ENCODE measurements at places on chromosomes 1 and 21.

- no peak for DNase-seq
Observed at GRCh38 chr1:24343412-24344089, 24.4 kb downstream of the GRHL3 start.

GRCh38 chr1:204261746-204262505 lies 48.1 kb upstream of the GOLT1A start:
- DNase-seq: no peak

DNA sequence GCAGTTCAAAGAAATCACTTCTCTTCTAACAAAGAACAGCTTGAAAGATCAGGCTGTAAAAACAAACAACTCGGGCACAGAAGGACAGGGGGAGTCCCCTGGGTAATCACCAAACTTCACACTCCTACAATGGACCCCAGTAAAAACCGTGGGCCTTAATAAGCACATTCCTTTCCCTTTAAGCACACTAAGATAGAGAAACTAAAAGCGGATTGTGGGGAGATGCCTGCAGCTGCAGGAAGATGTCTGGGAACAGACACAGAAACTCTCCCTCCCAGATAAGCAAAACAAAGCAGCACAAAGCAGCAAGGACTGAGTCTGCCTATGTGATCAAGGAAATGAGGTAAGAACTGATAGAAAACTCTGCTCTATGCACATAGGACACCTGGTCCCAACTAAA lies 37.6 kb upstream of the CTBS start:
- no peak for DNase-seq

DNA sequence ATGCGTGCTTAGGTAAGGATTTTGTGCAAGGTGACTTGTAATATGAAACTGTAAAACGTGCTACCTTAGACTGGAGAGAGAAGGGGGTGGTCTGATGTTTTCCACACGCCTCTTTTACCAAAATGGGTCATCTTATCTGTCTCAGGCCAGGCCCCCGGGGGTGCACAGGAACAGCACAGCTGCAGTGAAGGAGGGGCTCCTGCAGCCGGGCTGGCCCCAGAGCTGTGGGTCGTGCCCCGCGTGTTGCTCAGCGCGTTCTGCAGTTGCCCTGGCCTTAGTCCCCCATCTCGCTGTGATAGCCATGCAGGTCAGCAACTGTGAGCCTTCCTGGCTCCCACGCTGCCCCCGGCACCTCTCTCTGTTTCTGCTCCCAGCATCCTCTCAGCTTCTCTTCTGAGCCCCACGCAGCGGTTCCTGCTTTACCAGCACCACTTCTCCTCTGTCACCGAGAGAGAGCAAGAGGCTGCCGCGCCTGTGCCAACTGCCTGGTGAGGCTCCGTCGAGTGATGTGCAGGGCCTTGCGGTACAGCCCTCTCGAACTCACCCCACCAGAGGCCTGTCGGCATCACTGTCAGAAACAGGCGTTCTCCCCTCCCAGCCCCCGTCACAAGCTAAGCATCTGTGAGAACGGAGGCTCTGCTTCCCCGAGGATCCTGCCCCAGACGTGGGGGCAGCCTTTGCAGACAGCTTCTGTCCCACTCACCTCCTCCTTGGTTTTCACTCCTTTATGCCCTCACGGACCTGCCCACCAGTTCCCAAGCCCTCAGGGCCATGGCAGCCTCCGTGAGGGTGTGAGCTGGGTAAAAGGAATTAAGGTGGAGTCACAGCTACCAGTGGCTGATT lies 73.3 kb downstream of the ADARB1 start:
- DNase-seq: no peak

- DNase-seq: no peak
Observed at GRCh38 chr1:27527890-27528817, 38.2 kb upstream of the WASF2 start.

DNA sequence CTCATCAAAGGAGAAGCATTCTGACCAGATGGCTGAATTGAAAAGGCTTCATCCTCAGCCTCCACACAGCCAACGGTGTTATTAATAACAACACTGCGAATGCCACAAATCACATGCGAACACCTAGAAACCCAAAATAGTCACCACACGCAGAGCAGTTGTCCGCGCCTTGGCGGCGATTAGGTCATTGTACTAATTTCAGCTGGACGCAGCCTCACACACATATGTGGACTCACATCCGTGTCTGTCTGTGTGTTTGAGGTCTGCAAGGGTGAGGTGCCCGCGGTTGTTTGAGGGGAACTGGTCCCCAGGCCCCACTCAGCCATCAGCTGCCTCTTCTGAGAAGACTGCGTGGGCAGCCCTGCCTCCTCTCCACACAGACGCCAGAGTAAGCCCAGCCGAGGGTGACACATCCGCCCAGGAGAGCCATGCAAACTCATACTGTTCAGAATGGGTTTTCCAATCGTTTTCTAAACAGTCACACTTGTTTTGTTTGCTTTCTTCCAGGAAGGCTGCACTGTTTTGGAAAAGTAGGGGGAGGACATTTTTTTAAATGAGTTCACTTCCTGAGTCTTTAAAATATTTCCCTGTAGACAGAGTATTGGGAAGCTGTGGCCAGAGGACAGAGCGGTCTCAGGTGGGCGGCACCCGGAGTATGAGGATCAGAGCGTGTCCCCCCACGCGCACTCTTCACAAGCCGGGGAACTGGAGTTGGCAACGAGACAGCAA lies 53.4 kb downstream of the TOMM20 start:
- DNase-seq: peak; percentile 85

DNA sequence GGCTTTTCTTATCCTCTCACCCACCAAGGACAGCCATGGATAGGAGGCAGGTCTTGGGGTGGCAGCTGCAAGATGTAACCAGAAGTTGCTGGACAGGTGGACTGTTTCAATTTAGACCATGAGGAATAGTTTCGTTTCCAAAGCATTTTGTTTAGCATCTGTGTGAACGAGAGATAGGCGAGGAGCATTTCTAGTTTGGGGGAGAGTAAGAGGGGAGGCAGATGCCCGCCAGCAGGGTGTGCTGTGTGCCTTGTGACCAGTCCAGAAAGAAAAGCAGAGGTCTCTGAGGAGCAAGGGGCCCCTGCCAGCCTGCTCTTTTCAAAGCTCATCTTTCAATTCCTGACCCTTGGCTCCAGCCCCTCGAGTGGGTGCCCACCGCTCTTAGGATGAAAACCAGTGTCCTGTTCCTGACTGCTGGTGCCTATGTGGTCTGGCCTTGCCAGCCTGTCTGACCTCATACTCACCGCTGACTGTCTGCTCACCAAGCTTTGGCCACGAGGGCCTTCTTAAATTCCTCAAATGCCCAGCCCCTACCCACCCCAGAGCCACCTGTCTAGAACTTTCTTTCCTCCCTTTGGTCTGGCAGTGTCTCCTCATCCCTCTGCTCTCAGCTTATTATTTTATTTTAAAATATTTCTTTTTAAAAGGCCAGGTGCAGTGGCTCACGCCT lies 8.5 kb downstream of the SERINC2 start:
- DNase-seq: no peak

DNA sequence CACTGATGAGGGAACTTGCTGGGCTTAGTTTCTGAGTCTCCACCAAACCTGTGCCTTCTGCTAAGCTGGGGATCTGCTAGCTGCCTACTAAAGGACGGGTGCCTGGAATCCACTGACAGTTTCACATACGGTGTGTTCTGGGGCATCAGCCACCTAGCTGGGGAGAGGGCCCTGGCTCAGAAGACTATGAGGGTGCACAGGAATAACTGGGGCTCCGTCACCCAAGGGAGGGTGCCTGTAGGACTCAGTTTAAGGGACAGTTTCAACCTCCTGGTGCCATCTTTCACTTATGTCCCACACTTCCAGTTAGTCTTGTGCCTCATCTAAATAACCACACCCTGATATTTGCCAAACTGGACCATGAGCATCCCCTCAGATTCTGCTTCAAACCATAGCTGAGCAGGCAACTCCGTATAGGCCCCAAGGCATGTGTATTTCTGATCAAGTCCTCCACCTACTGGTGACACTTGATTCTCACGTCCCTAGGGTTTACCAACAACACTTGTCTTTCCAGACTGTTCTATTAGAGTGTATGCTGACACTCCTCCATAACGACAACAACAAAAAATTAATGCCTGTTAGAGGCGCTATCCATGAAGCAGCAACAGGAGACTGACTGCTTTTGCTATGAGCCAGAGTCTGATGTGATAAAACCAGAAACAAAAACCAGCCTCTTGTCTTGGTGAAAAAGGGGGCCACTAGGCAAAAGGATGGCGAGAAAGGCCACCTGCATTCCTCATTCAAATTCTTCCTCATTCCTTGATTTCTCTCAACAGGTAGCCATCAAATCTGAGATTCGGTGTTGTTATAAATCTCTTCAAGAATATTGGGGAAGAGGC lies 55.0 kb upstream of the PAXBP1 start:
- DNase-seq: peak; percentile 50

DNA sequence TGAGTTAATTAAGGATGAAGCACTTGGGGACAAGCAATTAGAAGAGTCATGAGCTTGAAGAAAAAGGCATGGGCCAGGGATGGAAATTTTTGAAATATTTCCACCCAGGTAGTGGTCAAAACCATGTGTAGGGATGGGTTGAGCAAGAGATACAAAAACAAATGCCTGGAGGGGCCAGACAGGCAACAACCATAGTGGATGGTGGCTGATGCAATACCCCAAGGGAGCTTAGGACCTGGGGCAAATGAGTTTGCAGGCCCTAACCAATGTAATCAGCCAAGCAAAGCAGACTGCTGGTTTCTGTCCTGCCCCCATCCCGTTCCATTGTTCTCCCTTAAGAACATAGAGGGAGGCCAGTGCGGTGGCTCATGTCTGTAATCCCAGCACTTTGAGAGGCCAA lies 119.1 kb upstream of the FGGY start:
- DNase-seq: no peak

GRCh38 chr1:210263963-210264362 lies 31.4 kb downstream of the SERTAD4 start:
- no peak for DNase-seq

DNA sequence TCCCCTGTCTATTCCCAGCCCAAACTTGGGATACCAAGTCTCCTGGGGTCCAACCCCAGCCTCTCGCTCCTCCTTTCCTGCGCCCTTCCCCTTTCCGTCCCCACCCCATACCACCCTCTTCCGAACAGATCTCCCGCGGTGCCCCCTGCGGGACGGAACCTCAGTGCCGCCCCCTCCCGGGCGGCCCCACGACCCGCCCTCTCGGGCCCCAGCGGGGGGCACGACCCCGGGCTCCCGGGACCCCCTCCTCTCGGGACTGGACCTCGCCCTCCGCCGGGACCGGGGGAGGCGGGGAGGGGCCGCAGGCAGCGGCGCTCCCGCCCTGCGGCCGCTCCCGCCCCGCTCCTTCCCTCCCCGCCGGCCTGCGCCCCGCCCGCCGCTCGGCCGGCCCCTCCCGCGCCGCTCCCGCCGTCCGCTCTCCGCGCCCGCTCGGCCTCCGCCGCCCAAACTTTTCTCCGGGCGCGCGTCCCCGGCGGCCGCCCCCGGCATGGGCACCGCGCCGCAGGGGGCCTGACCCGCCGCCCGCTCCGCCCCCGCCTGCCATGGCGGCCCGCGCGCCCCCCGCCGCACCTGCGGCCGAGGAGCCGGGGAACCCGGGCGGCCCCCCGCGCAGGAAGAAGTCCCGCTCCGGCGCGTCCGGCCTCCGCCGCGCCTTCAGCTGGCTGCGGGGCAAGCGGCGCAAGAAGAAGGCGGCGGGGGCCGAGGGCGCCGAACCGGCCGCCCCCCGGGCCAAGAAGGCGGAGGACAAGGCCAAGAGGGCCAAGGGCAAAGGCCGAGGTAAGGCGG lies 39.0 kb upstream of the SYNC start:
- no peak for DNase-seq

DNA sequence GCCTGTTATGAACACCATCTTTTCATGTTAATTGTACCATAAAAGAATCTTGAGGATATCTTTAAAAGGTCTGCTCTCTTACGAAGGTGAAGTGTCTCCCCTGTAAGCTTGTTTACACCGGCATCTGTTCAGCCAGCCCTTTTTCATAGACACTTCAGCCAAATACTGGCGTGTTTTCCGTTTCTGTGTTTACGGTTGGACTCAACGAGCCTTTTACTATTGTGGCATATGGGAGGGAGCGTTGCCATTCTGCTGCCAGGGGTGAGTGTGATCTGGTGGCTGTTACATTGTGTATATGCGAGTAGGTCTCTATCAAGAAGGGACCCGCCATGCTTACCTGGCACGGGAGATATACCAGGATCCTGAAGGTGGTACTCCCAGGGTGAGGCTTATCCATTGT lies 433.8 kb downstream of the CAMTA1 start:
- no peak for DNase-seq

GRCh38 chr1:232999956-233000625 lies 49.7 kb downstream of the NTPCR start:
- no peak for DNase-seq

DNA sequence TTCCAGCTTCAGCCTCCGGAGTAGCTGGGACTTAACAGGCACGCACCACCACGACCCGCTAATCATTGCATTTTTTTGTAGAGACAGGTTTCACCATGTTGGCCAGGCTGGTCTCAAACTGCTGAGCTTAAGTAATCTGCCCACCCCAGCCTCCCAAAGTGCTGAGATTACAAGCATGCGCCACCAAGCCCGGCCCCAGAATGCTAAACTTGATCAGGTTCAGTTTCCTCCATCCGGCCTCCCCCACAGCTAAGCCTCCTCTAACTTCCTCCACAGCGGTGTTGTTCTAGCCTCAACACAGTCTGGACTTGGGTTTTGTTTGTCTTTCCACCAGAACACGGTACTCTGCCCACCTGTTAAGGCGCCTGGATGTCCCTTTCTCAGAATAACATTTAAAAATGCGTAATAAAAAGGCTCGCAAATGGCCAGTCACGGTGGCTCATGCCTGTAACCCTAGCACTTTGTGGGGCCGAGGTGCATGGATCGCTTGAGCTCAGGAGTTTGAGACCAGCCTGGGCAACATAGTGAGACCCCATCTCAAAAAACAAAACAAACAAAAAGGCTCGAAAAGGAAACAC lies 2.4 kb downstream of the PARP1 start:
- DNase-seq: peak; percentile 44

DNA sequence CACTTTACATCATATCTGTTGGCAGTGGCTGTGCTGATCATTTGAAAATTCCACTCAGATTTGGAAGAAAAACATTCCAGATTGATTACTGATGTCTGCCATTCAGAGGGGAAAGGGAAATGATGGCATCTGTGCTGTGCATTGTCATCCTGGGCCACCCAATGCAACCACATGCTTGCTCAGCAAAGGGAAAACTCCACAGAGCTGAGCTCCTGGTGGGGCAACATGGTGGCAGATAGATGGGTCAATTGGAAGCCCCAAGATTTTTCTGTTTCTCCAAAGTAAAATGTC lies 11.8 kb downstream of the OXCT2 start:
- no peak for DNase-seq

DNA sequence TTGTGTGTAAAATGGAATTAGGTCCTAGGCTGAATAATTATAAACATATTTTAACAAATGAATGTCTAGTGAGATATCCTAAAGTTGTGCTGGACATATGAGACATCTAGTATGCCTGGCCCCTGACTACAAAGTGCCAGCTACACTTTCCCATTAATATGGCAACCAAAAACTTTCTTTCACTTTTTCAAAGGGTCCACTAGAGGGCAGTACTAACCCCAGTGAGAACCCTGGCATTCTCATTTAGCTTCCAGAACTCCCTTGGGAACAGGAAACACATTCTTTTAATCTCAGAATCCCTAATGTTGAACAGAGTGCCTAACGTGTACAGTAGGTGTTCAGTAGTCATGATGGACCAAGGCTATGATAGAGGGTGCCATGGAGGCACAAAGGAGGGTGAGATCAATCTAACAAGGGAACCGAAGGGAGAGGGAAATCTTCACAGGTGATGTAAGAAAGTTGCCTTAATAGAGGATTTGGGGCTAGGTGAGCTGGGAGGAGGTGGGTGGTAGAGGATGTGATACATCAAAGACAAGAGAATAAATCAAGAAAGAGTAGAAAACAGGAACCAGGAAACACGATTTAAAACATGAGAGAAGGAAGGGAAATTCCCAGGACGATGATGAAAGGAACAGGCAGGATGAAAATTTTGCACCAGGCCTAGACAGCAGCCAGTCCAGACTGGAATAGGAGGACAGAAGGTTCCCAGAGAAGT lies 41.6 kb downstream of the NSL1 start:
- DNase-seq: peak; percentile 52

Data from activated CD4-positive, alpha-beta T cell treated with anti-CD3 and anti-CD28 coated beads, Interleukin-2, Interleukin-6, amounts not matched to agents 100 ng/mL and 50 ng/mL, durations not matched to agents 16 hours and 8 hours (primary cell).